ENCODE measurements at places on chromosomes 16 and 17. TPM values are rescaled to one million over a fixed set of nuclear protein-coding genes. Genes with fewer than 3 reads are reported as not detected.

RND2 gene
- 0.45 TPM for total RNA-seq

PIRT gene
- not detected for total RNA-seq

GJD3 gene
- 5.9 TPM for total RNA-seq

CCL16 gene
- not detected for total RNA-seq

SPNS3 gene
- not detected for total RNA-seq

GRCh38 chr16:79302731-79303130, 297.8 kb downstream of the MAF start:
- DNase-seq, result no peak

DNA sequence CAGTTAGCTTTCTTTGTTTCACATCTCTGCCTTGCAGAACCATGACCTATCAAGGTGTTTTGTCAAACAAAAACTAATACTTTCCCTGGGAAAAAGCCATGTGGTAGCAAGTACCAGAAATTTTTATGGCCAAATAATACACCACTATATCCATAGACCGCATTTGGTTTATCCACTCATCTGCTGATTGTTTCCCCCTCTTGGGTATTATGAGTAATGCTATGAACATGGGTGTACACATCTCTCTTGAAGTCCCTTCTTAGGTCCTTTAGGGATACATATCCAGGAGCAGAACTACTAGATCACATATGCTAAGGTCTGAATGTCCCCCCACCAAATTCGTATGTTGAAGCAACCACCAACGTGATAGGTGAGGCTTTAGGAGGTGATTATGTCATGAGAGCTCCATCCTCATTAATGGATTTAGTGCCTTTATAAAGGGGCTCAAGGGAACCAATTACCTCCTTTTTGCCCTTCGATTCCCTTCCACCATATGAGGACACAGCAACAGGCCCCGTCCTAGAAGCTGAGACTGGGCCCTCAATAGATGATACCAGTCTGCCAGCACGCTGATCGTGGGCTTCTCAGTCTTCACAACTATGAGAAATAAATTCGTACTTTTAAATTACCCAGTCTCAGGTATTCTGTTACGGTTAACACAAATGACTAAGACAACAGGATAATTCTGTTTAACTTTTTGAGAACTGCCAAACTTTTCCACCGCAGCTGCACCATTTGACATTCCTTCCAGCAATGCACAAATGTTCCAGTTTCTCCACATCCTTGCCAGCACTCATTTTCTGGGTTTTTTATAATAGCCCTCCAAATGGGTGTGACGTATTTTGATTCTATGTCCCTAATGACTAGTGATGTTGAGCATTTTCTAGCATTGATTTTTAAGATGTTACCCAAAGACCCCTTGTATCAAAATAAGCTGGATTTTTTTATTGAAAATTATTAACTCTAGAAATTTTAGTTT, 30.0 kb downstream of the SIAH1 start:
- peak; percentile 24 for DNase-seq

GRCh38 chr17:39801055-39801454, 63.1 kb downstream of the IKZF3 start:
- DNase-seq, result no peak

- no peak for DNase-seq
Observed at GRCh38 chr16:19846436-19846835, 38.2 kb downstream of the GPRC5B start.

GRCh38 chr17:67198131-67198530, 46.9 kb downstream of the HELZ start:
- DNase-seq, result no peak

DNA sequence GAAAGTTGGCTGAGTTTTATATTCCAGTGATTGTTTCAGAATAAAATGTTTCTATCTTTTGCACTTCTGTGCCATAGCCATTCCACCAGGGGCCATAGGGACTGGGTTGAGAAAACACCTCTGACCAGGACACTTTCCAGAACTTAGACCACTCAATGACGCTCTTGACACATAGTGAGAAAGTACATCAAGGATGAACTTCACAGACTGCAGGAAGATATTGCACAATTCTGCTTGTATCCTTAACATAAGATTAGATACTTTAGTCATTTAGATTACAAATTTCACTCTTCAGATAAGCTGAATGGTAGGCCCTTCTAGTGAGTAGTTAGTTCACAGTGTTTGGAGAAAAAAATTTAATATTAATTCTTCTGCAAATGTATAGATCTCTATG, 13.0 kb upstream of the MPHOSPH6 start:
- DNase-seq, result no peak

GRCh38 chr16:24036614-24037013, 200.8 kb downstream of the PRKCB start:
- DNase-seq, result peak; percentile 57
